AG20443 (cell line): ENCODE measurements at places on chromosomes 12 and 14.

GRCh38 chr12:25694072-25694471 is 141.0 kb upstream of the LMNTD1 start:
- peak; percentile 81 for DNase-seq

GRCh38 chr12:53052419-53053217 is 2.8 kb downstream of the TNS2 start:
- DNase-seq, result peak; percentile 78

DNA sequence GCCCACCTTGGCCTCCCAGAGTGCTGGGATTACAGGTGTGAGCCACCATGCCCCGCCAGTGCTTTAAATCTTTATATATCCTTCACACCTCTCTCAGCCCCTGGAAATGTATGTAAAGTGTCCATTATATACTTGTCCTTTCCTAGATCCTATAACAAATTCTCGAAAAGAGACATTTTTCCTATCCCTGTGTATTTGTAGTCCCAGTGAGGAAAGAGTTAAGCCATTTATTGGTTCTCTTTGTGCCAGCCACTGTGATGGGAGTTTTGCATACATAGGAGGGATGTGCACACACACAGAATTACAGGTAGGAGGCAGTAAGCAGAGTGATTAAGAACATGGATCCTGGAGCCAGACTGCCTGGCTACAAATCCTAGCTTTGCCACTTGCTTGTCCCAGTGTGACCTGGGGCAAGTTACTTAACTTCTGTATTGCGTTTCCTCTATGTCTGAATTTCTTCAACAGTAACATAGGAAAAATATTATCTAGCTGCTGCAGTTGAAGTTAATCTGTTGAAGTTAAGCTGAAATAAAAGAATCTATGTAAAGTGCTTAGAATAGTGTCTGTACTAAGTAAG is 2.1 kb upstream of the RABGGTA start:
- no peak for DNase-seq

DNA sequence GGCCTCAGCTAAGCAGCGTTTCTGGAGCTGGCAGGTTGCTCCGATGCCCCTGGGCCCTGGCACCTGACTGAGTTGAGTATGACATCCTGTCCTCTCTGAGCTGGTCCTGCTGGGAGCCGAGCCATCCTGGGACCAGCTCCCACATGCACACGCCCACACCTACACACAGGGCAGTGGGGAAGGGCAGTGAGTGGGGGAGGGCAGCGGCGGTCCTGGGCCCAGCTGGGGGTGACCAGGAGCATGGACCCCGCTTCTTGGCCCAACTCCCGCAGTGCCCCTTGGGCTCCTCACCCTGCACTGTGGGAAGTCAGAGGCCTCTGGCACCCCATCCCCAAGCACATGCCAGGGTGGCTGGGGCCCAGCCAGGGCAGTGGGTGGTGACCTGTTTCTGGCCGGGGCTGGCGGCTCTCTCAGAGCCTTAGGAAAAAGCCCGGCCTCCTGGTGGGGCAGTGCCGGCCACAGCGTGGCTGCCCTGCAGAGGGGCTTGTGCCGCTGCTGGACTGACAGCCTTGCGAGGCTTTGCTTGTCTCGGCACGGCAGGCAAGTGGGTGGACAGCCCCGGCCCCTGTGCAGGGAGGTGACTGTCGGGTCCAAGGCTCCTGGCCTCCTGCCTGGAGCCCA is 5.9 kb upstream of the CRIP2 start:
- no peak for DNase-seq

GRCh38 chr12:55126106-55126505 is at the start of gene OR9K2:
TSS of gene OR9K2 (plus strand) at chr12:55126406. CDS start at chr12:55129835, 3,429 bp downstream.
- no peak for DNase-seq

- DNase-seq, result no peak
Observed at GRCh38 chr14:63952053-63952932, 99.5 kb downstream of the SYNE2 start.

DNA sequence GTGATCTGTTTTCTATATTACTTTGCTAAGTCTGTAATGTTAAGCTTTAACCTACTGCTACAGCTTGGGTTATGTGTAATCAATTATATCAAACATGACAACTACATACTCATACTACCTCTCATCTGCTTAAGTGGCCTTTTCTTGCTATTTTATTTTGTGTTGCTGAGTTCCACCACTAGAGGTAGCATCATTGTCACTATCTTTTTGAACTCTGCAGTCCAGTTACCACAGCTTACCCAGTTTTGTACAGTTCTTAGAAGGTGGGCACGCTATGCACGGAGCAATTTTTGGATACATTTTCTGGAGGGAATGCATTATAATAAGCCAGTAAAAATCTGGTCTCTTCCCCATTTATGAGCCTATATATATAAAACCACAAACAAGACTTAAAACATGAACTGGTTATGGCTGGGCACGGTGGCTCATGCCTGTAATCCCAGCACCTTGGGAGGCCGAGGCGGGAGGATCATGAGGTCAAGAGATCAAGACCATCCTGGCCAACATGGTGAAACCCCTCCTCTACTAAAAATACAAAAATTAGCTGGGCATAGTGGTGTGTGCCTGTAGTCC is 48.5 kb downstream of the SAV1 start:
- peak; percentile 59 for DNase-seq

DNA sequence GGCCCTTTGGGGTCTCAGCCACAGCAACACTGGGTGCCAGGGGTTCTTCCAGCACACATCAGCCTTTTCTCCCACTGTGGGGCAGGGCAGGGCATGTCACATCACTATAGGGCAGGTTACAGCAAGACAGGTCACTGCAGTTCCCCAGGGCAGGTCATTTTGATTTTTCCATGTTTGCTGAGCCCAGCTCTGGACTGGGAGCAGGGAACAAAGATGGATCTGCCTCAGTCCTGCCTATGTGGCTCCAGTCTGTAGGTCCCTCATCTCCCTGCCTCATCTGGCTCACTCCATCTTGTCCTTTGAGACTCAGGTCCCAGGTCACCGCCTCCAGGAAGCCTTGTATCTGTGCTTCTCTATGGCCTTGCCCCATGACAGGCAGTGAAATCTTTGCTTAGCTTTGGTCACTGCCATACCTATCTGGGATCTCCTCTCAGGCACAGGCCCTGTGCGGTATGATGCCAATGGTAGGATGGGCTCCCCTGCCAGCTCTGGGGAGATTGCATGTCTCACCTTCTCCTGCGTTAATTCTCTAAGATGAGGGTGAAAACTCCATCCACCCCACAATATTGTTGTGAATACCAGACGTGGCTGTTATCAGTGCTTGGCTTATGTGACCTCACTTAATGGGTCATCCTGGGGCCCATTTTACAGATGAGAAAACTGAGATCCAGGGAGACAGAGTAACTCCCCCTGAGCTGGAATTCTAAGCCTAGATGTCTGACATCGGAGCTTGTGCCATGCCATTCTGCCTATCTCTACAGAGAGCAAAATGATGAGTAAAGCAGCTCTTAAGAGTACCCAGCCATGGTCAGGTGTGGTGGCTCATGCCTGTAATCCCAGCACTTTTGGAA is 1.5 kb downstream of the SERPINA6 start:
- DNase-seq, result no peak

- DNase-seq, result no peak
Observed at GRCh38 chr14:61652526-61653262, 42.6 kb upstream of the HIF1A start.

DNA sequence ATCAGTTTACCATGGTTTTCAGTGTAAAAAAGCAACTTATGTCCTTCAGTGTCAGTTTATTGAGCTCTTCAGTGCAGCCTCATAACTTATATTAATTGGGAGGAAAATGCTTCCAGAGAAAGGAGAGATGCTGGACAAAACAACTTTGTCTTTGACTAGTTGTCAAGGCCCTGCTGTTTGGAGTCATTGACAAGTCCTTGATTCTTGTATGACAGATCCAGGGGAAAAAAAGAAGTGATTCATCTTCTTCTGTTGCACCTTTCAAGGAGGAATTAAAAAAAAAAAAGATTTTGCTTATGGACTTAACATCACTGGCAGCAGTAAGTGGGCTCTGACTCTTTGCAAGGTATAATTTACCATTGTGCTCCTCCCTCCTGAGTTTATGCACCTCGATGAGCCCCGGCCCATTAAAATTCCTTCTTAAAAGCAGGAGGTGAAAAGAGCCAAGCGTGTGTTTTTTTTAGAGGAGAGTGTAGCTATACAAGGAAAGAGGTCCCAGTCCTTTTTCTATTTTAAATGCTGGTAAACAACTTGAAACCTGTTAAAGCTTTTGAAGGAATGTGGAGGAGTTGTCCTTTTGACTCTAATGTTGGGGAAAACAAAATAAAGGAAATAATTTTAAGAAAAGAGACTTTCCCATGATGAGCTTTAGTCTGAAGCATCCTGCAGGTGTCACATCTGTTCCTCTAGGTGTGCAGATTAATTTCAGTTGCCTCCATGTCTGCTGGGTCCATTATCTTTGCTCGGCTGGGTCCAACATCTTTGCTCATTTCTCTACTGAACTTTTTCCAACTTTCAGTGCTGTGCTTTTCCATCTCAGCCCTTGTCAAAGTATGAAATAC is 431.6 kb downstream of the RAD51B start:
- no peak for DNase-seq

DNA sequence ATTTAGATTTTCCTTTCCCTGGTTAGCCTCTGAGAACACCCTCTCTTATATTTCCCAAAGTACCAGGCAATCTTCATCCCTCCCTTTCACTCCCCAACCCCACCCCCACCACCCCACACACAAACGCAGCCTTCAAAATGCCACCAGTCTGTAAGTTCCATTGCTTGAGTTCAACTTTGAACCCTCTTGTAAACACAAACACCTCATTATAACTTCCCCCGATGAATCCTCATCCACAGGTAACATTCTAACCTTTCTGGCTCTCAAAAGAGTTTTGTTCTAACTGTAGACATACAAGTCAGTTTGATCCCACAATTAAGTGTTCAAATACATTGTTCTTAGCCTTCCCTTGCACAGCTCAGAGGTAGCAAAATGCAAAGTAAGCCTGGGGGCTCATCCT is 199.4 kb upstream of the FOXN3 start:
- DNase-seq, result no peak

- no peak for DNase-seq
Observed at GRCh38 chr12:52646613-52647012, 5.4 kb downstream of the KRT2 start.

DNA sequence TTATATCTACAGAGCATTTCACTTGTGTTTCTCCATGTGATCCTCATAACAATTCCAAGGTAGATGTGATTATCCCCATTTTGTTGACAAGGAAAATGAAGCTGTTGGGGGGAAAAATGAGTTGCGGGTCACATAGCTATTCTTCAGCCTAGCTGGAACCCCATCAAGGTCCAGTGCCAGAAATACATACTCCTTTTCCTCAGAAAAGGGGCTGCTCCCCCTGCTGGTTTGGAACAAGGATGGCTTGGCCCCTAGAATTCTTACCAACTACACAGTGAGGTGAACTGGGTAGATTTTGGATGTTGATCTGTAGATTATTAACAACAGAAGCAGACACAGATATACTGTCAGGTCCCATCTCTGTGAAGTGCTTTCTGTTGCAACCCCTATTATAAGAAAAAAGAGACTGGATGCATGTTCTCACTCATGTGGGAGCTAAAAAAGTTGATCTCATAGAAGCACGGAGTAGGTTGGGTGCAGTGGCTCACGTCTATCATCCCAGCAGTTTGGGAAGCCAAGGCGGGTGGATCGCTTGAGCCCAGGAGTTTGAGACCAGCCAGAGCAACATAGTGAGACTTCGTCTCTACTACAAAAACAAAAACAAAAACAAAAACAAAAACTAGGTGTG is 8.9 kb downstream of the IKZF4 start:
- peak; percentile 74 for DNase-seq

DNA sequence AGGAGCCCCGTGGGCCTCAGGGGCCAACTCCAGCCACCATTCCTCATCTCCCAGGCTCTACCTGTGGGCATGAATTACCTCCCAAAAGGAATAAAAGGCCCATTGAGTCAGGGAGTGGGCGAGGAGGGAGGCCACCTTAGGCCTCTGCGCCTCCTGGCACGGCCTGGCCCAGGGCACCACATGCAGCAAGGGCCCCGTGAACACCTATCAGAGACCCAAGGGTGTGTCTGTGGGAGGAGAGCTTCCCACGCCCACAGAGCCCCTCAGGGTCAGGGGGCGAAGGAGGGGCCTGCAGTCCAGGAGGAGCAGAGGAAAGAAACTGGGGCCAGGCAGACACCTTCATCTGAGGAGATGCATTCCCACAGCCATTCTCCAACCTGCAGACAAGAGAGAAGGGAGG is 12.2 kb downstream of the RAPGEF3 start:
- no peak for DNase-seq

GRCh38 chr12:15404485-15404884 is 82.2 kb downstream of the PTPRO start:
- no peak for DNase-seq

DNA sequence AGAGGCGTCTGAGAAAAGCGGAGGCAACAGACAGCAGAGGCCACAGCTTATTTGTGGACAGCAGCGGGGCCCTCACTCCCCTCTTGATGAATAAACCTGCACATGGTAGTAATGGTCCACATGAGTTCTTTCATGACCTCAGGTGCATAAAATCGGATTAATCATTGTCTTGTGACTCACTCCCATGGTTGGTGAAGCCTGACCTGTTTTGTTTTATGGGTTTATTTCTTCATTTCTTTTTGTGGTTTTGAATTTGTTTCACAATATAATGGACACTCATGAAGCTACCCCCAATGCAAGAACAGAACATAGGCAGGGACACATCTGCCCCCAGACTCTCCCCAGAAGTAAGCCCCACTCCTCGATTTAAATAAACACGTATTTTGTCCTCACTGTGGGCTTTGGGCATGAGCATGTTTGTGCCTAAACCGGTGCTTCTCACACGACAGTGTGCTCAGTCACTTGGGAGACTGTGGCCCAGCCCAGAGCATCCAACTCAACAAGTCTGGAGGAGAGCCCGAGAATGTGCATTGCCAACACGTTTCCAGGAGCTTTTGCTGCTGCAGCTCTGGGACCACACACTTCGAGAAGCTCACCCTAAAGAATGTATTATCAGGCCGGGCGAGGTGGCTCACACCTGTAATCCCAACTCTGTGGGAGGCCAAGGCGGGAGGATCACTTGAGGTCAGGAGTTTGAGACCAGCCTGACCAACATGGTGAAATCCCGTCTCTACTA is 116.1 kb downstream of the SCARB1 start:
- peak; percentile 80 for DNase-seq

- no peak for DNase-seq
Observed at GRCh38 chr12:6963016-6963731, 7.3 kb downstream of the PHB2 start.

- DNase-seq, result no peak
Observed at GRCh38 chr12:123242116-123242904, 9.1 kb downstream of the MTRFR start.

GRCh38 chr14:30692669-30693068 is 70.5 kb downstream of the SCFD1 start:
- DNase-seq, result no peak

DNA sequence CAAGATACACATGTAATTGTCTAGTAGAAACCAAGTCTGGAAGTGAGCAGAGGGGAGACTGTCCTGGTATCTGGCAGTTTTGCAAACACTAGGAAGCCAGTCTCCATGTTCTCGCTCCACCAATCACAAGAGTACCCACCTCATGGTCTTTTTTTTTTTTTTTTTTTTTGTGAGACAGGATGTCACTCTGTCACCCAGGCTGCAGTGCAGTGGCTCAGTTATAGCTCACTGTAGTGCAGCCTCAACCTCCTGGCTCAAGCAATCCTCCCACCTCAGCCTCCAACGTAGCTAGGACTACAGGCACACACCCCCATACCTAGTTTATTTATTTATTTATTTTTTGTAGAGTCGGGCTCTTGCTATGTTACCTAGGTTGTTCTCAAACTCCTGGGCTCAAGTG is 189.2 kb downstream of the EFCAB11 start:
- no peak for DNase-seq
